ENCODE measurements at places on chromosomes 4 and X.

DNA sequence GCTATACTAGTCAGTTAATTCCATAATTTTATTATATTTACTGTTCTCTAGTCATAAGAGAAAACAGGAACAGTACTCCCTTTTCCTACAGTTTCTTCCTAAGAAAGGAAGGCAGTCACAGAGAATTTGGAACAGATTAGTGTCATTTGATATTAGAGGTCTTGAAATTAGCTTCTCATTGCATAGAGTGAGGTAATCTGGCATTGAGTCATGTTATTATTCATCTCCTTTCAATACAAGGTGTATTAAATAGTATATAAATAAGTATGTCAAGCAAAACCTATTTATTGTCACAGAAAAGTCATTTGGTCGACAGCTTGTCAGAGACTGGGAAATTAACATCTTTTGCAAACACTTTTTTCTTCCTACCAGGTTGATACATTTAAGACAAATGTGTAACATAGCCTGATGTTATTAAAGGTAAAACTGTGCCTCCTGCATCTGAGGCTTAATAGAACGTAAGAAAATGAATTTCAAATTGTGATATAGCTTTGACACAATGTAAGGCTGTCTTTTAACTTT lies 753.1 kb upstream of the FRG1 start:
- no peak for DNase-seq

GRCh38 chr4:180766944-180767729 lies 1476.1 kb upstream of the TENM3 start:
- no peak for DNase-seq

GRCh38 chrX:25869761-25870160 lies 268.4 kb upstream of the MAGEB18 start:
- no peak for DNase-seq

GRCh38 chr4:89021062-89021461 lies 35.9 kb downstream of the FAM13A start:
- no peak for DNase-seq

- no peak for DNase-seq
Measured at GRCh38 chrX:66013194-66013816, 26.6 kb downstream of the VSIG4 start.

- peak; percentile 85 for DNase-seq
Measured at GRCh38 chr4:10721616-10722015, 37.0 kb upstream of the CLNK start.

- peak; percentile 8 for DNase-seq
Measured at GRCh38 chrX:133415276-133416105, at the start of gene GPC4. Gene GPC4, minus strand, starts transcription at chrX:133415489. Its CDS starts 524 bp downstream, at chrX:133414965.

GRCh38 chrX:43718956-43719355 lies 62.9 kb downstream of the MAOA start:
- no peak for DNase-seq

DNA sequence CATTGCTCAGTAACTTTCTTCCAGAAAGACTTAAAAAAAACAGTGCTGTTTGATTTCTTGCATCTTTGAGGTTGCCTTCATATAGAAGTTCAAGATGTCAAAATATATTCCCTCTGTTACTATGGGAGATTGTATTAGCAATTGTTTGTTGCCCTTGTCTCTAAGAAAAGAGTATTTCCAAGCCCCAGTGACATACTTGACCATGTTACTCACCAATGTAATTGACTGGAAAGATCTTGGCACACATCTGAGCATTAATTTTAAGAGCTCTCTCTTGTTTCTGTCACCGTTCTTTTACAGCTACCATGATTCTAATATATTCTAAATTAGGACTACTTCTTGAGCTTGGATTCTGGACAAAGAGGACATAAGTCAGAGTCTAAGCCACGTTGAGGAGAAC lies 902.7 kb upstream of the EPHA5 start:
- DNase-seq: no peak

DNA sequence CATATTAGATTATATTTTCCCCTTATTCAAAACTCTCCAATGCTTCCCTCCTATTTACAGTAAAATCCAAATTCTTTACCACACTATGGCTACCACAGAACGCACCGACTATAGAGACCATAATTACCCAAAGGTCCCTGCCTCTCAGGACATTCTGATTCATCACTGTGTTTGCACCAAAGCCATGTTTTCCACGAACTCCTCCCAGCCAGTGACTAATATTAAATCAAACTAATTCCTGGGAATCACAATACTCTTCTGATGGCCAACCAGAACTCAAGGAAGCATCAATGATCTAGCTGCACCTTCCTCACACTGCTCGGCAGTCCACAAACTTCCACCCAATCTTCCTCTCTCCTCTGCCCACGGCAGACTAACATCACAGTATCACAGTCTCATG lies 24.2 kb upstream of the EDNRA start:
- DNase-seq: no peak

GRCh38 chr4:54277691-54278090 lies 48.6 kb downstream of the PDGFRA start:
- no peak for DNase-seq

DNA sequence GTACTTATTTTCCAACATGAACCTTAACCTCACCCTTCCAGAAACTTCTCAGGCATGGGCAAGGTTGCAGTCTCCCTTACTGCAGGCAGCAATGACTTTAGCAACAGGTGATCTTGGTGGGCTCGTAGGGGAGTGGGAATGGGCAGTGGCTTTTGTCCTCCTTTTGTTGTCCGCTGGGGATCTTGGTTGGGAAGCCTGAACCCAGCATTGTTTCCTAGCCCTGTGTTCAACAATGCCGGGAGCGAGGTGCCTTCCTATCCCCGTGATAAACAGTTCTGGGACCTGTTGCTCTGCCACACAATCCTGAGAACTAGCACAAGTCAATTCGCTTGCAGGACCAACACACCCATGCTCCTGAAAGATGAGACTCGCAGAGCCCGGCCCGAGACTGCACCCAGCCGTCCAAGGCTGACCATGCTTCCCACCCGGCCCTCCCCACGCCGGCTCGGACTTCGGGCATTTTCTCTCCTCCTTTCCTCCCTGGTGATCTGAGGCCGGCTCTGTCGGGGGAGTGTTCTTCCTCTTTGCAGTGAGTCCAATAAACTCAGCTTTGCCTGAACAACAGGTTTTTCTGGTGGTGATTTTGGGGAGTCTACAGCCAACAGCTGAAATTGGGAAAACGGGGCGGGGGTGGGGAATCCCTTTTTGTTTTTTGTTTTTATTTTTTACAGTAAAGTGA lies 20.2 kb downstream of the IRAK1 start:
- no peak for DNase-seq

DNA sequence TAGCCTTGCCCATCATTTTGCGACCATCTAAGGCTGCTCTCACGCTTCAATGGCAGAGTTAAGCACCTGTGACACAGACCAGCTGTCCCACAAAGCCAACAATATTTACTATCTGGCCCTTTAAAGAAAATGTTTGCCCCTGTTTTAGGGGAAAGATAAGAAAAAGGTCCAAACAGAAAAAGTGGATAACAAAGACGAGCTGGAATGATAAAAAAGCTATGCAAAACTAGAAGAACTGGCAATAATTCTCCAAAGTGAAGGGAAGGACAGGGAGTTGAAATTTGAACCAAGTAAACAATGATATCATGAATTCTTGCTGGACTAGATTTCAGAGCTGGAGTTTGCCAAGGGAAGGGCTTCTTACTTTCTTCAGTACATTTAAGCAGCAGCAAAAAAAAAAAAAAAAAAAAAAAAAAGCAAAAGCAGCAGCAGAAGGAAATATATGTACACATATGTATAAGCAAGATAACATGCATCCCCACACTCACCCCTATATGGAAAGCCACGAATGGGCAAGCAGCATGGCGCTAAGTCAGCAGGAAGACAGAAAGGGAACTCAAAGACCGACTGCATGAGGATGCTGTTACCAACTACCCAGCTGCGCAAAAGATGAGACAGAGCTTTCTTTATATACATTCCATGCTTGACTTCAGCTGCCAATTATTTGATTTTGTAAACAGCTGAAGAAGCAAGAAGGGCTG lies 12.5 kb downstream of the TRAPPC2 start:
- DNase-seq: no peak

DNA sequence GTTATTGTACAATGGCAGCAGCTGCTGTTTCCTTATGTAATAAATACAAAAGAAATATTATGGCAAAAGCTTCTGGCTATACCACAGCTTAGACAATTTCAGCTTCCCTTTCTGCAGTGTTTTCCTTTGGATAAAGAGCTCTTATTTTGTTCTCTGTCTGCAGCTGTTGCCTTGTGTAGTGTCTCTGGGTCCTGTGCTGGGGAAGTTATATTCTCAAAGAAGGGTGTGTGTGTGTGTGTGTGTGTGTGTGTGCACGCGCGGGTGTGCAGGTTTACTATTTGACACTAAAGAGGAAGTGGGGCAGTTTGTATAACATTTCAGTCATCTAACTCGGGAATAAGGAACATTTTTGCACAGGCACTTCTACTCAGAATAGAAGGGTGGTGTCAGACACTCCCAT lies 83.6 kb downstream of the REPS2 start:
- DNase-seq: no peak

DNA sequence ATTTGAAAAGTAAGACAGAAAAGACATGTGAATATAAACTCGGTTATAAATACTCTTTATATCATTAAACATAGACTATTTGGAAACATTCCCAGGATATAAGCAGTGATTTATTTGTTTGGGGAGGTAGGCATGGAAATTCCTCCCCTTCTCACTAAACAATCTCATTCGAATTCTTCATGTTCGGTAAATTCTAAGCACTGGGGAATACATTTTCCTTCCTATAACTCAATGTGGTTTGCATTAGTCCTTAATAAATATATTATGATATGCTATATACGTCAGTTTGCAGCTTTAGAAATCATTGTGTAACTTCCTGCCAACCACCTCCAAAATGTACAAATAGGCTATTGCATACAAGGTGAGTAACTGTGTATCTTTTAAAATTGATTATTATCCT lies 99.6 kb downstream of the UGT8 start:
- DNase-seq: no peak

GRCh38 chr4:80135702-80136058 lies 61.6 kb upstream of the PRDM8 start:
- no peak for DNase-seq

DNA sequence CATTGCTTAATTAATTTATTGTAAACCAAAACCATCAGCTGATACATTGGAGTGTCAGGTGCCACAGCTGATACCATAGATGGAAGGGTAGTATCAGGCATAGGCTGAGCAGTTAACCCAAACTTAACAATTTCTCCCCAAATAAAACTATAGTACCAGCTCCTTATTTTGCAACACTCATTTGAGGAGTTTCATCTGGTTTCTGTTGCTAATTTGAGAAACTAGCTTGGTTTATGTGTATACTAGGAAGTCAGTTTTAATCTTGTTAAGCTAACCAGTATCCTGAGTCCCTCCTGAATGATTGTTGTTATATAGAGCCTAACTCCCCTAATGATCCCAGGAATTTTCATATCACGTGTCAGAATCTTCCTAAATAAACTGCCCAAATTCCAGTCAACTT lies 12.7 kb downstream of the DCAF16 start:
- DNase-seq: no peak

DNA sequence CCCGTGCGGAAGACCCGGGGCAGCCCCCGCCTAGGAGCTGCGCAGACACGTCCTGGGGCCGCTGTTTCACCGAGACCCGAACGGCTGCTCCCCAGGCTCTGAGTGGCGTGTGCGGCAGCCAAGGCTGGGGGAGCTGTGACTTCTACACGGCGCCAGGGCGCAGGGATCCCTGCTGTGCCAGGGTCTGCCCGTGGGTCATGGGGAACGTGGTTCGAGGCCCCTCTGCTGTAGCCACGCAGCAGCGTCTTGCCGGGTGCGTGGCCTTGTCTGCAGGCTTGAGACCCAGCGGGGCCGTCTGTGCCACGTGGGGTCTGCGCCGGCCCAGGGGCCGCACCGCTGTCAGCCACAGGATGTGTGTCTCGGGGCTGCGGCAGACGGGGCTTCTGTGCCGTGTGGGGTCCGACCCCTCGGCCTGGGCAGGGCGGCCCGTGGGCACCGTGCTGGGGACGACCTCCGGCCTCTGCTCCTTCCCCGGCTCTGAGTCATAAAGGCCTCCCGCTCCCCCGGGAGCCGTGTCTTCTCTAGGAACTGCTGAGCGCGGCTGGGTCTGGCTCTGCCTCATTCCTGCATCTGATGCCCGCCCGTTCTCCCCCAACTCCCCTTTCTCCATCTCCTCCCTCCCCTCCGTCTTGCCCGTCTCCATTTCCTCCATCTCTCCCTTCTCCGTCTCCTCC lies 12.7 kb upstream of the GTPBP6 start:
- no peak for DNase-seq

DNA sequence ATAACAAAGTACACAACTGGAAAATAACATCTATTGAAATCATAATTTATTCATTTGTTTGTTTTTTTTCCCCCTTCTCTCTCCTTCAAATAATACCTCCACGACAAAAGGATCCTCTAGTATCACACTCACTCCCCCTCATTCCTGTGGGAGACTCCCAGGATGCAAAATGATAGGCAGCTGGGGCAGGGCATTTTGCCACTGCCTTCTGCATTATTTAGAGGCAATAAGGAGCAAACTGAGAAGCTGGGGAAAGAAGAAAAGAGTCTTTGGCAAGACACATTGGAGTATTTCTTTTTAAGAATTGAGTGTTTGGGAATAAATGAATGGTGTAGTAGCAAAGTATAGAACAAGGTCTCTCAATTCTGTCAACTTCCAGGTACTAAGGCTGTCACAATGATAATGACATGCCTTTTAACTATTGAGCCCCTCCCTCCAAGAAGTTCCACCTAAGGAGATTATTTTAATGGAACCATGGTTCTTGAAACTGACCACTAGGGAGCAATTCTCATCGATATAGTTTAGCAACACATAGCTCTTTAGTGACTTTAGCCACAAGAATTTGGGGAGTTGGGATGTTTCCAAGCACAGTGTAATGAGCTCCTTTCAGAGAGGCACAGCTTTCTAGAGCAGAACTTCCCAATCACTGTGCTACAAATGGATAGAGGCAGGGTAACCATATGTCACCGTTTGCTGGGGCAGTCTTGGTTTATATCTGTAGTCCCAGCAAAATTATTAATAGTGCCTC lies 303.3 kb downstream of the FRMPD4 start:
- no peak for DNase-seq

- no peak for DNase-seq
Measured at GRCh38 chr4:121794505-121795188, 6.5 kb upstream of the EXOSC9 start.

GRCh38 chr4:102543030-102543928 lies 42.1 kb downstream of the NFKB1 start:
- no peak for DNase-seq

DNA sequence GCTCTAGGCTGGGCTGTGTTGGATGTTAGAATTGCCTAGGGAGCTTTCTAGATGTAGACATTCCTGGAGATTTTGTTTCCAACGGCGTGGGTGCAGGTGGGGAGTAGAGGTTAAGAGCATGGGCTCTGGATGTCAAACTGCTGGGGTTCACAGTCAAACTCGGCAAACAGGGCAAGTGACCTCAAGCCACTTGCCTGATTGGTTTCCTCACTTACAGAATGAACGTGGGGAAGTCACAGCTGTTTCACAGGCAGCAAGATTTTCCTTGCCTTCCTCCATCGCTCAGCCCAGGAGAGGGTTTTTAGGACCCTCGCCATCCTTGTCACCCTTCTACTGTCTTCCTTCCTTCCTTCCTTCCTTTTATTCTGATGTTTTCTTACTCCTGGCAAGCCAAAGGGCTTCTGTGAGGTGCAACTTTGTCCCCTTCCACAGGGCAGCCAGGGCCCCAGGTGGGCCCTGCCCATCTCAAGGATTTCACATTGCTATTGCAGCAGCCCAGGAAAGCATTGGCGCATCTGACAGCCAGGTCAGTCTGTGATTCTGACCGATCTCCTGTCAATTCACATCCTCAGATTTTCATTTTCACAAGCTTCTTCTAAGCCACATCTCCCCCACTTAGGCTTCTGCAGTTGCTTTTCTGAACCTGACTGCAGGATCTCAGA lies 7.0 kb downstream of the RTL5 start:
- no peak for DNase-seq

GRCh38 chrX:101080326-101081124 lies 1.8 kb downstream of the TMEM35A start:
- DNase-seq: peak; percentile 40

GRCh38 chr4:153634738-153635353 lies 49.2 kb upstream of the TLR2 start:
- DNase-seq: no peak

Measured in cerebellum (tissue), 4 donors.